ENCODE measurements at places on chromosomes 13 and 19.
A peak's percentile ranks its signal among the peaks of the same experiment; 100 is the strongest.

GRCh38 chr13:97905517-97905916 lies 48.0 kb upstream of the IPO5 start:
- no peak for DNase-seq

- no peak for DNase-seq
Measured at GRCh38 chr19:33310606-33311325, 8.4 kb upstream of the CEBPA start.

- DNase-seq = no peak
Measured at GRCh38 chr19:38649305-38650171, 2.1 kb downstream of the ACTN4 start.

GRCh38 chr19:33300009-33300893 lies 2.1 kb downstream of the CEBPA start:
- no peak for DNase-seq

DNA sequence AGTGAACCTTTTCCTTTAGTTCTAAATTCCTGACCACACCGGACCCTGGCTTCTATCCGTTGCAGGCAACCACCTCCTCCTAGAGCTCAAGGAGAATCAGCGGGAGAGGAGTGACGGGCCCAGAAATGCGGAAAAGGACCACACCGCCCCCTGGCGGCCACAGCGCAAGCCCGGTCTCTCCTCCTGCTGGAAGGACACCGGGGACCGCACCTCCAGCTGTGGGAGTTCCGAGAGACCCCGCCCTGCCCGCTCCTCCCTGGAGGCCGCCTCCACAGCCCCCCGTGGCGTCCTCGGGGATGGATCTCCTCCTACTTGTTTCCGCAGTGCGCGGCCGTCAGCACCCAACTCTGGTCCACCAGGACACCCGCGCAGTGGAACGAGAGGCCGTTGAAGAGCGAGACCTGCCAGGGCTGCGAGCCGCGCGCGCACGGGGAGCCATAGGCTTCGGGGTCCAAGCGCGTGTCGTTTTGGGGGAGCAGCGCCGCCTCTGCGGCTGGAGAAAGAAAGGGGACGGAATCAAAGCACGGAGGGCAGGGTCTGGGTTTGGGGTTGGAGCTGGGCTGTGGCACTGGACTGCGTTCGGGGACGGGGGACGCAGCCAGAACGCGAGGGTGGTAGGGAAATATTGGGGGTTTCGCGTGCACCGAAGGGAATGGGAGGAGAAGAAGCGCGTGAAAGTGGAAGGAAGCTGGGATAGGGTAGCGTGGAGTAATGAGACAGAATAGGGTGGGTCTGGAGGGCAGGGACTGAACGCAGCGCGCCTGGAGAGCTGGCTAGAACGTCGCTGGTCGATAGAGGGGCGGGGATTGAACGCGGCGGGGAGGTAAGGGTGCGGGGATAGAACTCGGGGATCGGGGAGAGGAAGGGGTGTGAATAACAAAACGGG lies 2.5 kb downstream of the KLK10 start:
- DNase-seq = peak; percentile 21

DNA sequence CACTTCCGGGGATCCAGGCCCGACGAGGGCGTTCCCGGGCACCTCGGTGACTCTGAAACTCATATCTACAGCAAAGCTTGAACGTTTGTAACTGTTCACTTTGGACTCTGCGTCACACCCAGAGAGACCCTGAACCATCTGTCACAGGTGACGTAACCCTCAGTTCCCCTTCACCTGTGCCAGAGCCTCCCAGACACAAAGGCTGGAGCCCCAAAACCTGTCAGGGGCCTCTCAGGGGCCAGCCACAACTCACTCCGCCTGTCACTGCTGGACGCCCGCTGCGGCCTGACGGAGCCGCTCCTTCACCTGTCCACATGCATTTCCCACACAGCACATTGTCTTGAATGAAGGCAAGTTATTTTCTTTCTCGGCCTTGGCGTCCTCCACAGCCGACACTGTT lies 8.0 kb downstream of the RASA3 start:
- no peak for DNase-seq

DNA sequence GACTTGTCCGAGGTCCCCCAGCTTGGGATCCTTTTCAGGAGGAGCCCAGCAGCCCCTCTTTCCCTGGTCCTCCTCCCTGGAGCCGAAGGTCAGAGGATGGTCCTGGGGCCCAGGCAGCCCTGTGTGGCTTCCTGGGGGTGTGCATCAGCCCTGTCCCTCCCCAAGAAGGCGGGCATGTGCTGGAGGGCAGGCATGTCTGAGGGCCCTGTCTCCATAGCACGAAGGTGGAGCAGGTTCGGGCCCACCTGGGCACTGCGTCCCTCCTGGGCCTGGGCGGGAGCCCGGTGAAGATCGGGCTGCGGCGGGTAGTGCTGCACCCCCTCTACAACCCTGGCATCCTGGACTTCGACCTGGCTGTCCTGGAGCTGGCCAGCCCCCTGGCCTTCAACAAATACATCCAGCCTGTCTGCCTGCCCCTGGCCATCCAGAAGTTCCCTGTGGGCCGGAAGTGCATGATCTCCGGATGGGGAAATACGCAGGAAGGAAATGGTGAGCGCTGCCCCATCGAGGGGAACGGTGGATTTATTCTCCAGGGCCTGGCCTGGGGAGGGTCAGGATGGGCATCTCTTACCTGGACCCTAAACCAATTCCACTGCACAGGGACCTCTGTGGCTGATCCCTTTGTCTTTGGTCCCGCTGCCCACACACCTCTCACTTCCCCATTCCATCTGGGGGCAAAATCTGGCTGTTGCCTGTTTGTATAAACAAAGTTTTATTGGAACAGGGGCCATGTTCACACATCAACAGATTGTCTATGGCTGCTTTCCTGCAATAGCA lies 10.9 kb downstream of the TIMM13 start:
- no peak for DNase-seq

DNA sequence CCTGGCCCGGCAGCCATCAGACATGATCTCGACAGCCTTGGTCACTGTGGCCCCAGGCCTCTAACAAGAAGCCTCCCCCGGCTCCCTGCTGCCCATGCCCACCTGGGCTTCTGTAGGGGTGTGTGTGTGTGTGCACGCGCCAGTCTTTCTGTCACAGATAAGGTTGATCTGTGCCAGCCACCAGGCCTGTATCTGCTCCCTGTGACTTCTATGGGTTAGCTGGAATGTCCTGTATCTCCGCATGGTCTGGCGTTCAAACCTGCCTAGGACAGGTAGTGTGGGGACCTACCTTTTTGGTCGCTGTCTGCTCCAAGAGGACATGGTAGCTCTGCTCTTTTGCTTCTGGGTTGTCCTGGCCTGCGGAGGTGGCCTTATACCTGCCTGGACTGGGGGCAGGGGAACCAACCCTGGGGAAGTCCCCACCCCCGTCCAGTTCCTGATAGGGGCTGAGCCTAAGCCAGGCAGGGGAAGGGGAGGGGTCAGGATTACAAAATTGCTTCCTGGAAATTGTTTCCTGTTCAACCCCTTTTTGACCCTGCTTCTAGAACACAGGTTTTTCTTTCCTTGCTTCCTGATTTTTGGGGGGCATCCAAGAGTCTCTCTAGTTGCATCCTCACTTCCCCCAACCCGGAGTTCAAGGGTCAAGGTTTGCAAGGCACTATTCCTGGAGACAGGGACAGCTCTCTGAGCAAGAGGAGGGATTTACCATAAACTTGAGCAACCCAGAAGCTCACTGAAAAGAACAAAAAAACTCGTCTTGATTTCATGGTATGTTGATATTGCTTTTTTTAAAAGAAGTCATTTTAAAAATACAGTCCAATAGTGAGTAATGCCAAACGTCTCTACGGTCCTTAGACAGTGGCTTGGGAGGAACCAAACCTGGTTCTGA lies at the start of gene LRG1:
Gene LRG1 (minus strand): TSS at position 344 of the 889 bp plus-strand sequence. CDS start 23 bp downstream, at position 321.
- DNase-seq = no peak

- no peak for DNase-seq
Measured at GRCh38 chr19:3818466-3818865, 32.3 kb upstream of the MATK start.

- DNase-seq = no peak
Measured at GRCh38 chr13:66407128-66407527, 823.0 kb downstream of the PCDH9 start.

DNA sequence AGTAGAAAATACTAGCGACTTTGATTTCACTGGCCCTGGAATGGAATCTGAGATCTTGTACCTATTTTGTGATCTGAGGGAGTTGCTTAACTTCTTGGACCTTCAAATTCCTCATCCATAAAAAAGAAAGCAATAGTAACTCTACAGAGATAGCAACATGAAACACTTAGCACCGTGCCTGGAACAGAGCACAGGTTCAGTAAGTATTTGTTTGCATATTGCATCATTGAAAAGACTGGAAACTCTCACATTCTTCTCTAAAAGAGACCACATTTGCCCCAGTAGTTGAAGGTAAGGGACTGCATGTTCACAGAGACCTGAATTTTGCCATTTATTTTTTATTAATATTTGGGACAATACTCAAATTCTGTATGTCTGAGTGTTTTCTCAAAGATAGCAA lies 358.1 kb downstream of the COG6 start:
- no peak for DNase-seq

GRCh38 chr13:27551562-27551961 lies 68.8 kb downstream of the LNX2 start:
- DNase-seq = no peak

GRCh38 chr19:5968431-5969373 lies 9.2 kb downstream of the RANBP3 start:
- no peak for DNase-seq

GRCh38 chr13:41621716-41622431 lies 164.5 kb downstream of the RGCC start:
- DNase-seq = no peak

GRCh38 chr19:11843722-11844121 lies 4.8 kb upstream of the ZNF439 start:
- DNase-seq = no peak

- no peak for DNase-seq
Measured at GRCh38 chr19:16293118-16294091, 31.2 kb upstream of the KLF2 start.

DNA sequence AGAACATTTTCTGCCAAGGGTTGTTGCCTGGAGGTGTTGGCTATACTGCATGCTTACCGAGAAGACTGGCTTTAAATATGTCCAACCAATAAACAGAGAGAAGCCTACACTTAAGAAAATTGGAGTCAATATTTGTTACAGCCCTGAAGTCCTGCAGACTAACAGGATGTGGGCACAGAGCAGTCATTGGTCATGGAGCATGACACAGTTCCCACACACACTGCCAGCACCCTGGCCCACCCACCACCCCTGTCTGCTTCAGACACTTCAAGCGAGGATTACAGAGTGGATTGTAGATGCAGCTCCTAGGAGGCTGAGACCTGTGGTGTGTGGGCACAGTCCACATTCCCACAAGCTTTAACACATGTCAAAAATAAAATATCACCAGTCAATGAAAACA lies 21.0 kb upstream of the SERP2 start:
- DNase-seq = no peak

Data from activated CD4-positive, alpha-beta T cell treated with anti-CD3 and anti-CD28 coated beads, Interleukin-2, amount 50 U/mL, for 24 hours (primary cell).